IPS DF 6.9 (cell line): ENCODE measurements at places on chromosomes 13 and 19.

DNA sequence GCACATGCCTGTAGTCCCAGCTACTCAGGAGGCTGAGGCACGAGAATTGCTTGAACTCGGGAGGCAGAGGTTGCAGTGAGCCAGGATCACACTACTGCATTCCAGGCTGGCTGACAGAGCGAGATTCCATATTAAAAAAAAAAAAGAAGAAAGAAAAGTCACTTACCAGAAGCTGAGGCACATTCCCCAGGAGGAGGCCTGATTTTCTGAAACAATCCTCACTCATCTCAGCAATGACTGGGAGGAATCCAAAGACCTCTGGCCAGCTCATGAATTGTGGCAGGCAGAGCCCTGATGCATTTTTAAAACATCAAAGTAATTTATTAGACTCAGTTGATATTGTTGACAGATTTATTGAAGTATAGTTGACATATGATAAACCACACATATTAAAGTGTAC is 206.3 kb downstream of the FOXO1 start:
- no peak for DNase-seq

GRCh38 chr19:40416918-40417642 is 3.9 kb upstream of the PRX start:
- no peak for DNase-seq

DNA sequence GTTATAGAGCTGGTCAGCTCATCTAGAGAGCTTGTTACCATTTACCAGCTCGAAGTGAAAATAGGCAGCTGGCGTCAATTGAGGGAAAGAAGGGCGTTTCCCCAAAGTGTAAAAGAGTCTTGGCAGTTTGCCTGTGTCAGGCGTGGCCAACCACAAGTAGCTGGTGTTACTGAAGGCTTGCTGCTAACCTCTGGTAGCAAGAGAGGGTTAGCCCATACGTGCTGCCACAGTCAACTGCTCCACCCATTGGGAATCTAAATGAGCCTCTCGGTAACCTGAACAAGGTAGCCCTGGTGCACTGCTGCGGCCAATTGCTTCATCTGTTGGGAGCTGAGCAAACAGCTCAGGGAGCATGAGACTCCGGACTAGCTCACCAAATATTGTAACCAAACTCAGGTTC is 314.9 kb upstream of the SLITRK5 start:
- DNase-seq: no peak

DNA sequence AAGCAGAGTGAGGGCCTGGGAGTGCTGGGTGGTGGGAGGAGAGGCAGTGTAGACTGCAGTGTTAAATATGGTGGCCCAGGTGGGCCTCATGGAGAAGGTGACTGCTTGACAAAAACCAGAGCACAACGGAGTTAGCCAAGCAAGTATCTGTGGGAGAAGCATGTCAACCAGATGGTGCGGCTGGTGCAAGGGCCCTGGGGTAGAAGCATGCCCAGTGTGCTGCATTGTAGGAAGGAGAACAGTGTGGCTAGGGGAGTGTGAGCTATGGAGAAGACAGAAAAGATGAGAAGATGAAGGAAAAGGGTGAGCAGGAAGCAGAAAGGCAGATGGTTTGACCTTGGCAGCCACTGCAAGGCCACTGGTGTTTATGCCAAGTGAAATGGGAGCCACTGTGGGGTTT is 2.2 kb upstream of the VSTM2B start:
- DNase-seq: no peak

DNA sequence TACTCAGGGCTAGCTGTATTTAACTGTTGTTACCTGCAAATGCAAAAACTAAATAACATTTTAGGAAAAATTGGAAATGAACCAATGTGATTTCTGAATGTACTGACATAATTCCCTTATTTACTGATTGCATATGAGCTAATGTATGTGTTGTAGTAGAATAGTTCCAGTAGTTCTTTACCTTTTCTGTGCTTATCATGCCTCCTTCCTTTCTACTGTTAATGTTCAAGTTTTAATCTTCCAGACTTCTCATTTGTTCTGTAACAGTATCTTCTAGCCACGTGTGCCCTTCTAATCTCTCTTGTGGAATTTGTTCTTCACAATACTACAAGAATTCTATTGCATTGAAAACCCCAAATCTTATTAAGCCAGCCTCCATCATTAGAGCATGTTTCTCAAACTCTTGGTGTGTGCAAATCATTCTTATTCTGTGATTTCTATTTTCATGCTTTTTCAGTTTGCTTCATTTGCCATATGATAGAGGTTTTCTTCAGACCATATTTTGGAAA is 17.7 kb downstream of the LSM14A start:
- DNase-seq: no peak

GRCh38 chr13:114071991-114072390 is 60.4 kb downstream of the RASA3 start:
- DNase-seq: no peak

DNA sequence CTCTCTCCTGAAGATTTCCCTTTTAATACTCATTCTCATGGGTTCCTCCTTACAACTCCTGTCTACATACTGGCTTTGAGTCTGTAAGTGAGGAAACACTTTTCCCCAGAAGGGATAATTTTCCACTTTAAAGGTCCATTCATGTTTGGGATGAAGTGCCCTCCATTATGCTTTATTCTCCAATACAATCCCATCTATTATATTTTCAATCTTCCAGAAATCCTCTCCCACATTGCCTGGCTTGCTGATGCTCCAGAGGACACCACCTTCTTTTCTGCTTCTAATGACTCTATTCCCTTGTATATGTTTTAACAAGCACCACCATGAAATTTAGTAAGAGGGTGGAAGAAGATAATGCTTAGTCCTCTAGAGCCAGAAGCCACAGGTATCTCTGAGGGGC is 92.7 kb upstream of the NBEA start:
- DNase-seq: no peak

- DNase-seq: no peak
Measured at GRCh38 chr13:72932250-72932649, 126.6 kb upstream of the KLF5 start.

DNA sequence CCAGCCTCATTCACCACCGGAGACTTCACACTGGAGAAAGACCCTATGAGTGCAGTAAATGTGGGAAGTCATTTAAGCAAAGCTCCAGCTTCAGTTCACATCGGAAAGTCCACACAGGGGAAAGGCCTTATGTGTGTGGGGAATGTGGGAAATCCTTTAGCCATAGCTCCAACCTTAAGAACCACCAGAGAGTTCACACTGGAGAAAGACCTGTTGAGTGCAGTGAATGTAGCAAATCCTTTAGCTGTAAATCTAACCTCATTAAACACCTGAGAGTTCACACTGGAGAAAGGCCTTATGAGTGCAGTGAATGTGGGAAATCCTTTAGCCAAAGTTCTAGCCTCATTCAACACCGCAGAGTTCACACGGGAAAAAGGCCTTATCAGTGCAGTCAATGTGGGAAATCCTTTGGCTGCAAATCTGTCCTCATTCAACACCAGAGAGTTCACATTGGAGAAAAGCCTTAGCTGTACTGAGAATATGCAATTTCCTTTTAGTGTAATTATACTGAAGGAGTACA is 8.8 kb downstream of the ZNF211 start:
- DNase-seq: no peak

- DNase-seq: no peak
Measured at GRCh38 chr13:102033386-102033785, 368.5 kb downstream of the FGF14 start.

GRCh38 chr19:48656840-48657474 is 11.0 kb upstream of the CA11 start:
- DNase-seq: no peak

- no peak for DNase-seq
Measured at GRCh38 chr19:35278578-35279284, 3.6 kb upstream of the HAMP start.

- no peak for DNase-seq
Measured at GRCh38 chr19:16782719-16783118, 46.5 kb upstream of the SIN3B start.

DNA sequence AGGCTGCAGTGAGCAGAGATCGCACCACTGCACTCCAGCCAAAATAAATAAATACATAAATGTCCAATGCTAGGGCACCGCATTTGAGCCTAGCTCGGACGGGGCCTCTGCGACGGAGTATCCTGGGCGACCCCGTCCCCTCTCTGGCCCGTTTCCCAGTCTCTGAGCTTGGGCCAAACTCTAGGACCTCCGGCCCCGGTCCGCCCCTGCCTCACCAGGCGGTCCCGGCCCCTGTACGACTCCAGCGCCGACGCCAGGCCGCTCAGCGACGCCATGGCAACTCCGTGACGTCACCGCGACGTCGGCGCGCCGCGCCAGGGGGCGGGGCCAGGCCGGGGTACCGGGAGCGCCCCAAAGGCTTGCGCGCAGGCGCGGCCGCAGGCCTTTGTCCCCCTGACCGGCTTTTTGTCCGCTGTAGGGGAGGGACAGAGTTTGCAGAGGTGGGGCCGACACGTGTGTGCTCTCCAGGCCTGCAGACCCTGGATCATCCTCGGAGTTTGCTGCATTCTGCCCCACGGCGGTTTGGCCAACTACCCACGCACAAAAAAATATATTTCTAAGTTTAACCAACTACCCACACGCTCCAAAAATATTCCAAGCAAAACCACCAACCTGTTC is at the start of gene PEX11G:
TSS of gene PEX11G (minus strand) at position 300 of the 618 bp plus-strand sequence. CDS start at position 275, 25 bp downstream.
- peak; percentile 82 for DNase-seq

GRCh38 chr19:52880895-52881389 is 16.5 kb downstream of the ZNF320 start:
- DNase-seq: no peak

DNA sequence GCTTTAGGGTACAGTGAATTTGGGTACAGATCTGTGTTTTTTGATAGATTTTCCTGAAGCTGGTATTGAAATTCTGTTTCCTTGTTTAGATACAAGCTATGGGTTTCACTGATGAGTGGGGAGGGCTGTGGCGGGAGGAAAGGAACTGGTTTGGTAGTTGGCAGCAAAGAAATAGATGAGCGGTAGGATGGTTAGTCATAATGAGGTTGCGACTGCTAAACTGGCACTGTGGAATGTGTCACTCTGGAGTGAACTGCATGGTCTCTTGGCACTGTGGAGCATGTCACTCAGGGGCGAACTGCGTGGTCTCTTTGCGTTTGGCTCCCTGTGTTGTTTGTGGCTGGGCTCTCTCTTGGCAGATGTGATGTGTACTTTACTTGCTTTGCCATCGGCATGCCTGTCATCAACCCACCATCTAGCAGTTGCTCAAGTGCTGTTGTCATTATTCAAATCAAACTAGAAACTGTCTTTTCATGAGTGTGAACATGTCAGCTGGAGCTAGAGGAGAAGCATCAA is 82.1 kb downstream of the ATP8A2 start:
- no peak for DNase-seq

GRCh38 chr19:33063356-33063752 is 1.3 kb downstream of the RHPN2 start:
- DNase-seq: no peak

GRCh38 chr13:26914148-26914547 is 153.6 kb upstream of the GPR12 start:
- no peak for DNase-seq

GRCh38 chr13:38045278-38046048 is 175.9 kb upstream of the TRPC4 start:
- DNase-seq: peak; percentile 25

GRCh38 chr19:39915101-39915847 is 19.2 kb downstream of the FCGBP start:
- no peak for DNase-seq

DNA sequence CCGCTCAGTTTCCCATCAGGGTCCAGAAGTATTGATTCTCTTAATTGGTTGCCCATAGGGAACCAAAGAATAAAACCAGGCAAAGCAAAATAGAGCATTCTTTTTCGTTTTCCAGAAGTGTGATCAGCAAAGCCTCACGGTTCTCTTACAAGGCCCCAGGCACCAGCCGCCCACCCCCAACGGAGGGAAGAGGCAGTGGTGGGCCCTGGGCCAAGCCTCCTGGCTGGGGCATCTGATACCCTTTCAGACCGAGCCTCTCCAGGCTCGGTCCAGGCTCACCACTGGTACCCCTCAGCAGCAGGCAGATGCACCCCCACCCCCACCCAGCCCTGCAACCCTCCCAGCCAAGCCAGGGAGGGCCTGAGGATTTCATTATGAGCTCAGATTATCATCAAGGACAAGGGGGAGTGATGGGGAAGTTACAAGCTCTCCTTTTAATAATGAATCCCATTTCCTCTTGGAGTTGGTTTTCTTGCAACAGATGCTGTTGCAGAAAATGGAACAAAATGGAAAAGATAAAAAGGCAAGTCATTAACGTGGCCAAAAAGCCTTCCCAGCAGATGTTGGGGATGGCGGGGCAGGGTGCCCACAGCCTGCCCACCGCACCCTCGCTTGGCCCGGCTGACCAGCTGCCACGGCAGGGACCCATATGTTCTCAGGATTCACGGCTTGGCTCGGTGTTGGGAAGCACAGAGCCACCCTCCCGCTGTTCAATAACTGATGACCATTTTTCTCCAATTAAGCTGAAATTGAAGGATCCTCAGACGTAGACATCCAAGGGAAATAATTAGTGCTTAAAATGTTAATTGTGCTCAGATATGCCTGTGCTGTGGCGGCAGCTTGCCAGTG is 45.9 kb upstream of the KCTD15 start:
- no peak for DNase-seq

DNA sequence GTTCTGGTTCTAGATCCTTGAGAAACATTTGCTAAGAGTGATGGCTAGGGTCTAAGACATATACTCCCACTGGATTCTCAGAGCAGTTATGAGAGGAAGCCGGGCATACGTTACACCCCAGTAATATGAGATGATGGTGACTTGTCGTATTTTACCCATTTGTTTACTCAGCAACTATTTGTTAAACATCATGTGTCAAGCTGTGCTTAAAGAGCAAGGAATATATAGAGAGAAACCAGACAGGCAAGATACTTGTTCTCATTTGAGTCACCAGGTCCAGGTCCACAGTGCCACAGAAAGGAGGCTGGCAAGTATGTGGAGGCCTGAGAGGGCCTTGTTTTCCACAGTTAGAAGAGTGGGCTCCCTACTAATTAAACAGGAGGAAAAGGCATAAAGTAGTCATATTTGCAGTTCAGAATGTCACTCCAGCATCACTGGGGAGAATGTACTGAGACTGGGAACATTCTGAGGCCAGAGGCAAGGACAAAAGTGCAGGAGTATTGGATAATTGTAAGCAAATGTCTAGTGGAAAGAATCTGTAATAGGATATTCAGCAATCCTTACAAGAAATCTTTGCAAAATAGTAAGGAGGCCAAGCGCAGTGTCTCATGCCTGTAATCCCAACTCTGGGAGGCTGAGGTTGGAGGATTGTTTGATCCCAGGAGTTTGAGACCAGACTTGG is 142.2 kb downstream of the IRS2 start:
- DNase-seq: no peak

GRCh38 chr13:30752201-30752797 is 17.0 kb downstream of the ALOX5AP start:
- DNase-seq: no peak

DNA sequence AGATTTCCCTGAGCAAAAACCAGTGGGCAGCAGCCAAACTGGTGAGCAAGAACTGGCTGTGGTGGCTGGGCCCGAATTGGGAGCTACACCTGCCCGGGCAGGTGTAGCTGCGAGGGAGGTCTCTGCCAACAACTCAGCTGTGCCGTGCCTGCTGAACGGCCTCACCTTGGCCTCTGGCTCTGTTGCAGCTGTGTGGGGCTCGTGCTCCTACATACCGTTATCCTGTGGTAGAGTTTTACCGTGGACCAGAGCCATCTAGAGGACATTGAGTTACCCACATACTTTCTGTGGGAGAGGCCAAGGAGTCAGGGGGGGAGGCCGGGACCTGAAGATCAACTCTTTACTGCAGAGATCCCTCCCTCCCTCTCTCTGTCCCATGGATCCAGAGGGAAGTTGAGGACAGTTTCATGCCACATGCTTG is 113.2 kb downstream of the TM9SF2 start:
- DNase-seq: no peak
